ENCODE measurements at places on chromosomes 7 and 10.

- no peak for DNase-seq
Measured at GRCh38 chr10:72485701-72486100, 131.0 kb upstream of the DNAJB12 start.

DNA sequence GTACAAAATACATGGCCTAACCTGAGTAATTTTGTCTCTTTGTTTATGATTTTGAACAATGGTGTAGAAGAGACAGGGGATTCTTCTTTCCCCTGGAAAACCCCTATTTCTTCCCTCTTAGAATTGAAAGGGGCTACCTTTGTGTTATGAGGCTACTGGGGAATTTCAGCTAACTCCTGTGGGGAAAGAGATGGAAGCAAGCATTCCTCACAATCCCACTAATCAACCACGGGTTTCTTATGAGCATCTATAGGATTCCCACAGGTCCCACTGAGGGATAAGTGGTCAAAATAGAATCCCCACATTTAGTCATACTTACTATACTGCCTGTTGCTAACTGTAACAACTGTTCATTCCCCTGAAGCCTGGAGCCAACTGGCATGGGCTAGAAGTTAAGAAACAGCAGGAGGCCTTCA lies 32.2 kb upstream of the ITGB8 start:
- DNase-seq: no peak

DNA sequence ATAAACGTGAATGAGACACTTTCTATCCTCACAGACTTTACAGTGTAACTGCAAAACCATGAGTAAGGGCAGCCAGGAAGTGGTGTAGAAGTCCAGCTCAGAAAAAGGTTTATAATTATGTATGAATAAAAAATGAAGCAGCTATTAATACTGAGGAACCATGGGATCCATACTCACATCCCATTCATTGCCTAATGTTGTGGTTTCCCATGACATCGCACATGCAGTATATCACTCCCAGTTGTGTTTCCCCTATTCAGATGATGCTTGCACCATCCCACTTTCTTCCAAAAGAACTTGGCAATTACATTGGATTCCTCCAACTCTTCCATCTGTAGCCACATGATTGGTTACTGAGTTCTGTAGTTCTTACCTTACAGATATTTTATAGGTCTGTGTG lies 74.5 kb upstream of the SEMA3D start:
- DNase-seq: no peak

DNA sequence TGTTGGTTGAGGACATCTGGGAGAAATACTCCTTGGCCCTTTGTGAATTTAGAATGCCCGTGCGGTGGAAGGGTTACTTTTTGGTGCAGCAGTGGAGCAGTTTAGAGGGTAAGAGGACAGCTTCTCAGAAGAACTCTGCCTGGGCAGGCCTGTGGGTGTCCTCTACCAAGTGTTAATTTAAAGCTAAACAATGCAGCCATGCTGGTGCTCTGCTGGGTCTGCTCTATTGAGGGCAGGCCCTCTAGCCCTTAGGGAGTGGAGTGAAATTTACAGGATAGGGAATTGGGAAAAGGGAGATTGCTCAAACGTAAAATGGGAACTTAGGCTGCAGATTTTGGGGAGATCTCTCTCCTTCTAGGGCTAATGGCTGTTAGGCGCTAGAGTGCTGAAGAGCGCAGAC lies 22.1 kb downstream of the BLNK start:
- DNase-seq: no peak

DNA sequence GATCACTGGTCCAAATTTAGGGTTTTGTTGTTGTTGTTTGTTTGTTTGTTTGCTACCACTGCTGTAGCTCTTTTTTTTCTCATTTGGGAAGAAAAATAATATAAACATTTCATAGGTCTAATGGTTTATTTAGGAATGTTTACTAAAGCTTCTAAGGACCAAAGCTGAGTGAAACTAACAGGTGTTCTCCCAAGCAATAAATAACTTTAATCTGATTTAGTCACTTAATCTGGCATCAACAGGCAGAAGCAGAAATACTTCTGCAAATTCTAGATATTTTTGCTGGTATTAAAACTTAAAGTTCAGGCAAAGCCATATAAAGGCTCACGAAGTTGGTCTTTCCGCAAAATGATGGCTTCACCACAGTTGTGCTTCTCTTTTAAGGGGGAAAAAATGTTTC lies 144.5 kb upstream of the YAE1 start:
- no peak for DNase-seq

- peak; percentile 7 for DNase-seq
Measured at GRCh38 chr10:19929506-19930140, 113.4 kb downstream of the PLXDC2 start.

GRCh38 chr10:5971886-5972285 lies 5.5 kb downstream of the IL15RA start:
- no peak for DNase-seq

DNA sequence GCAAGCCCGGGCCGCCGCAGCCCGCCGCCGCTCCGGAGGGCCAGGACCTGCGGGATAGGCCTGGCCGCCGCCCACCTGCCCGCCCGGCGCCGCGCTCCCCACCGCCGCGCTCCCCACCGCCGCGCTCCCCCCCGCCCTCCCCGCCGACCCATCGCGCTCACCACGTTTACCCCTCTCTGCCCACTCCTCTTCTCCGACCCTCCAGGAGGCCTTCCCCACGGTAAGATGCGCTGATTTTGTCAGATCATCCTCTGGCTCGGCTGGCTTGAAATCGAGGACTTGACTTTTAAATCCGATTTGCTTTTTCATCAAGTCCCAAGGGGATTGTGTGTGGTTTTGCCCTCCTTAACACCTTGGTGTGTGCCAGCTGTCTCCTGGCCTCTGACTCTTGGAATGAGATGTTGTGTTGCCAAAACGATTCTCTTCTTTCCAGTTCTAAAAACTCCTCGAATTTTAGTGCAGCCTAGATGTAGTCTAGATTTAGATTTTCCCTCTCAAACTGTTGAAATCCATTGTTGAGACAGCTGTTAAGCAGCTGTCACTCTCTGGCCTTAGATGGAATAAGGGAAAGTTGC lies 738 bp downstream of the POM121 start:
- DNase-seq: no peak

GRCh38 chr7:148783801-148784527 lies 85.3 kb downstream of the CUL1 start:
- DNase-seq: no peak

- no peak for DNase-seq
Measured at GRCh38 chr7:153152801-153153422, 393.4 kb downstream of the ACTR3B start.
